ENCODE measurements at places on chromosomes 3 and 15. TPM values are rescaled to one million over a fixed set of nuclear protein-coding genes. Genes with fewer than 3 reads are reported as not detected.

The MORC1 gene
- 0.23 TPM for total RNA-seq

The SCN10A gene
- total RNA-seq = not detected

The CTSH gene
- total RNA-seq = 32.3 TPM

The CKMT1A gene
- total RNA-seq = 19.6 TPM

The LSAMP gene
- 118 TPM for total RNA-seq

The BLOC1S6 gene
- 113 TPM for total RNA-seq

Measured in diencephalon (tissue), 1 donor.